ENCODE measurements at places on chromosomes 1 and 21. TPM values are rescaled to one million over a fixed set of nuclear protein-coding genes. Genes with fewer than 3 reads are reported as not detected.
A peak's percentile ranks its signal among the peaks of the same experiment; 100 is the strongest.

DNA sequence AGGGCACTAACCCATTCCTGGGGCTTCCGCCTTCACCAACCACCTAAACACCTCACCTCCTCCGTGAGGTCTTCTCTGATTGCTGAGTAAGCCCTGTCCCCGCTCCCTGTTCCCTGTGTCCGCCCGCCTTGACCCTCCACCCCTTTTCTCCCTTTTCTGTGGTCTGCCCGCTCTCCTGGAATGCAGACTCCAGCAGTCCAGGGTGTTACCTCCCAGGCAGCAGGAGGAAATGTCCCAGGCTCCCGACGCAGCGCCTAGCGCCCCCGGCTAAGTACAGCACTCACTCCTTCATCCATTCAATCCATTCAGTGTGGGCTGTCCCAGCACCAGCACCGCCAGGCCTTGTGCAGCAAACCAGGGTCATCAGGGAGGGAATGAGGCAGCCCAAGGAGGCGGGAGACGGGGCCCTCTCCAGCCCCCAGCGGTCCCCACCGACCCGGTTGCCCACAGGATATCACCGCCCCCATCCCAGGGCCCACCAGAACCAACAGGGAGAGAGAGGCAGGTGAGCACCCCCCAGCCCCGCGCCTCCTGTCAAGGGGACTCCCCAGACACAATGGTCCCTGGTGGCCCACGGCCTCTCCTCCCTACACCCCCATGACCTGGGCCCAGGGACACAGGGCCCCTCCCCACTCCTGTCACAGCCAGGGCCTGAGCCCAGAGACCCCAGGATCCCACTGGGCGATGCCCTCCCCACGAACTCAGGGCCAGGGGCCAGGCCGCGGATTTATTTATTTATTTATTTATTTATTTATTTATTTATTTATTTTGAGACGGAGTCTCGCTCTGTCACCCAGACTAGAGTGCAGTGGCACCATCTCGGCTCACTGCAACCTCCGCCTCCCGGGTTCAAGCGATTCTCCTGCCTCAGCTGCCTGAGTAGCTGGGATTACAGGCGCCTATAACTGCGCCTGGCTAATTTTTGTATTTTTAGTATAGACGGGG lies 10.2 kb downstream of the TNFRSF14 start:
- no peak for DNase-seq
- no peak overlapping the region for H3K4me3 ChIP-seq
- peaks cover 25% of the 10 kb centered on the region for H3K36me3 ChIP-seq
- no peaks in the 10 kb centered on the region for H3K4me1 ChIP-seq

- no peak overlapping the region for H3K27ac ChIP-seq
- H3K36me3 ChIP-seq = no peaks in the 10 kb centered on the region
- no peak for DNase-seq
- no peaks in the 10 kb centered on the region for H3K4me1 ChIP-seq
- no peak overlapping the region for H3K4me3 ChIP-seq
Measured at GRCh38 chr1:220954321-220955075, 75.3 kb downstream of the HLX start.

GRCh38 chr1:184625271-184625670 lies 129.4 kb downstream of the EDEM3 start:
- no peaks in the 10 kb centered on the region for H3K27me3 ChIP-seq
- no peak overlapping the region for H3K27ac ChIP-seq
- H3K4me1 ChIP-seq = peaks cover 24% of the 10 kb centered on the region

DNA sequence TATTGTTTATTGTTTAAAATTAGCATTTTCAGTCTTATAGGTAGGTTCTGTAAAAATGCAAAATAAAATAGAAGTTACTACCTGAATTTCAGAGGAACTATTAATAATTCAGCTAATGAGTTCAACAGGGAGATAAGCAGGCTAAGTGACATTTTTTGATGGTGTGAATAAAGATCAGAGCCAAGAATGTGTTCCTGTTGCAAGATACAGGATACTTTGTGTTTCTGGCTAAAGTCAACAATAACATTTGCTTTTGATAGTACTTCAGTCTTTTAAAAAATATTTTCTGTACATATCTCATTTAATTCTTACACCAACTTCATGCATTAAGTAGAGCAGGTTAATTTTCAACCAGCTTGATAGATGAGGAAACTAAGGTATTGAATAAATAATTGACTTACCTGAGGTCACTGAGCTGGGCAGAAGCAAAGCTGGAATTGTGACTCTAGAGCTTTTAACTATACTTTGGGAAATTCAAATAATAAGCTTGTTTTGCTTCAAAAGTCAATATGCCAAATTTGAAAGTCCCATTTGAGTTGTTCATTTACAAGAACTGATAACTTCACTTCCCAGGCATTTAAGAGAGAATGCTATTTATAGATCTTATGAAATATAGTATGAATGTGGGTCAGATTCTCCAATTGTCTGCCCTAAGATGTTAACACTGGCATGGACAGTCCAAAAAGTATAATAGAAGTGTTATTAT lies 6.0 kb downstream of the GORAB start:
- no peak overlapping the region for H3K27ac ChIP-seq
- H3K4me3 ChIP-seq = no peak overlapping the region
- peaks cover 31% of the 10 kb centered on the region for H3K36me3 ChIP-seq
- H3K4me1 ChIP-seq = peaks cover 7% of the 10 kb centered on the region

- peaks cover 69% of the 10 kb centered on the region for H3K4me1 ChIP-seq
- no peaks in the 10 kb centered on the region for H3K27me3 ChIP-seq
- peak; percentile 87 for DNase-seq
- H3K36me3 ChIP-seq = no peaks in the 10 kb centered on the region
Measured at GRCh38 chr1:117656202-117656641, 50.4 kb downstream of the TENT5C start.

DNA sequence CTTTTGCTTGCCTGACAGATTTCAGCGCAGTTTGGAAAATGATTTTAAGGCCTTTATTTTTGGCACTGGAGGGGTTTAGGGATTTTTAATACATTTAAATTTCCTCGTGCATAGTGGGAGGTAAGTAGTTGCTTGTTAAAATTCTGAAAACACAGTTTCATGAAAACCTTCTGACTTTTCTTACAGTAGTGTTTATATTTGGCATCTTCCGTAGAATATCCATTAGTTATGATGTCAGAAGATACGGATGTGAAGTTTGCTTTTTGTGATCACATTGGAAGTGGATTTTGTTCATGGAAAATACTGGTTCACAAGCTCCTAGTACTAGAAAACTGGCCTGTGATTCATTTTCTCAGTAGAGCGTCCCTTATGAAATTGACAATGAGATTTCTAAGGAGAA lies 1.3 kb downstream of the RABGAP1L start:
- peak overlapping the region; percentile 81 for H3K4me3 ChIP-seq
- H3K27me3 ChIP-seq = no peaks in the 10 kb centered on the region
- H3K27ac ChIP-seq = peak overlapping the region; percentile 97
- no peaks in the 10 kb centered on the region for H3K36me3 ChIP-seq
- peaks cover 59% of the 10 kb centered on the region for H3K4me1 ChIP-seq

GRCh38 chr1:22815421-22816066 lies 104.9 kb downstream of the EPHB2 start:
- no peaks in the 10 kb centered on the region for H3K36me3 ChIP-seq
- no peak overlapping the region for H3K4me3 ChIP-seq
- H3K27ac ChIP-seq = no peak overlapping the region
- no peaks in the 10 kb centered on the region for H3K27me3 ChIP-seq
- H3K4me1 ChIP-seq = no peaks in the 10 kb centered on the region

DNA sequence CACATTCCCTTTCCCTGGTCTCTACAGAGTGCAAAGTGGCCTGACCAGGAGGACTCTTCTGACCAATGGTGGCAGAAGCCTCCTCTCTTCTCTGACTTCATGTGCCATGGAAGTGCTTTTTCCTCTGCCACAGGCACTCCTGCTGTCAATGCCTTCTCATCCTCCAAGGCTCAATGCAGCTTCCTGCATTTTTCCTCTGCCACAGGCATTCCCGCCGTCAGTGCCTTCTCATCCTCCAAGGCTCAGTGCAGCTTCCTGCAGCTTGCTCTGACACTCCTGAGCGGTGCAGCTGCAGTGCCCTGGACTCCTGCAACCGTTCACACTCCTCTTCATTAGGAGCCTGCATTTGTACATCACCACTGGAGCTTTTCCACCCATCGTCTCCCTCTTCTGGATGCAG lies 4.7 kb upstream of the ADARB1 start:
- DNase-seq = no peak
- H3K27me3 ChIP-seq = no peaks in the 10 kb centered on the region
- H3K4me1 ChIP-seq = peaks cover 10% of the 10 kb centered on the region
- H3K27ac ChIP-seq = no peak overlapping the region

DNA sequence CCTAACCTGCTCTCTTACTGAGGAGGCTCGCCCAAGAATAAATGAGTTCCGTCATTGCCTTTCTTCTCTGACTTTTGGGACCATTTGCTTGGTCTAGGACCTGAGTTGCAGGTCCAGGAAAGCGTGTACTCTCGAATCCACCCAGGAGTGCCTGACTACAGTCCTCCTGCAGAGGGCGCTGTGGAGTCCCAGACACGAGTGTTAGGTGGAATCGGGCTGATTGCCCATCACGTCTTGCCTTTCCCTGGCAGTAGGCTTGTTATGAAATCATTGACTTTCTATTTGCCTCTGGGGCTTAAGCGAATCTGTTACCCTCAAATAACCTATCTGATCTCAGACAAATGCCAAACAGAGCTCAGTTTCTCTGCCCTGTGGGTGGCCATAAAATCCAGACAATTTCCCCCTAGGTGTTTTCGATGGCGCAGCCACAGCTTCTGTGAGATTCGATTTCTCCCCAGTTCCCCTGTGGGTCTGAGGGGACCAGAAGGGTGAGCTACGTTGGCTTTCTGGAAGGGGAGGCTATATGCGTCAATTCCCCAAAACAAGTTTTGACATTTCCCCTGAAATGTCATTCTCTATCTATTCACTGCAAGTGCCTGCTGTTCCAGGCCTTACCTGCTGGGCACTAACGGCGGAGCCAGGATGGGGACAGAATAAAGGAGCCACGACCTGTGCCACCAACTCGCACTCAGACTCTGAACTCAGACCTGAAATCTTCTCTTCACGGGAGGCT lies at the start of gene IL20:
Gene IL20 (plus strand): TSS at position 685 of the 733 bp plus-strand sequence. CDS start 230 bp downstream, outside the sequence.
- H3K36me3 ChIP-seq = no peaks in the 10 kb centered on the region
- H3K4me3 ChIP-seq = no peak within 1 kb of the TSS
- H3K4me1 ChIP-seq = peaks cover 9% of the 10 kb centered on the region
- H3K27ac ChIP-seq = no peak within 1 kb of the TSS

GRCh38 chr1:147622731-147623130 lies 47.6 kb downstream of the ACP6 start:
- peaks cover 12% of the 10 kb centered on the region for H3K4me1 ChIP-seq
- H3K4me3 ChIP-seq = no peak overlapping the region
- H3K27ac ChIP-seq = no peak overlapping the region
- DNase-seq = no peak
- no peaks in the 10 kb centered on the region for H3K27me3 ChIP-seq

Gene CADM3
- 4.5 TPM for polyA plus RNA-seq

Gene DIRAS3
- polyA plus RNA-seq = 1.9 TPM

Gene FCGR1A
- 26.3 TPM for polyA plus RNA-seq

Gene MARK1
- polyA plus RNA-seq = 0.63 TPM

Gene AQP10
- polyA plus RNA-seq = 0.09 TPM

Gene ALX3
- 0.10 TPM for polyA plus RNA-seq

Gene SUSD4
- polyA plus RNA-seq = 0.54 TPM
